ENCODE measurements at places on chromosomes 2 and 18.
A peak's percentile ranks its signal among the peaks of the same experiment; 100 is the strongest.

DNA sequence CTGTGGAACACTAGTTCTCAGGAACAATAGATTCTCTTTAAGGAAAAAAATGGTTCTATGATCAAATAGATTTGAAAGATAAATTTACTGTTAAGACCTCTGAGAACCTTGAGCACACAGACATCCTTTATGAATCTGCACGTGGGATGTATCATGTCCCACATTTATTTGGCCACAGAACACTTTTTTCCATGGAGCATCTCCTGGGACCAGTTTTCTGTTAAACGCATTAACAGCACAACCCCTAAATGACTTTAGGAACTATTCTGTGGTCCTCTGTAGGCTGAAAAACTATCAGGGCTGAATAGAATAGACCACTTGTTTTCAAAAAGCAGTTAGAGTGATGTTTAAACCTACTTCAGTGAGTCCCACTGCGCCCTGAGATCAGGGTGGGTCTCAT, 132.2 kb upstream of the PID1 start:
- DNase-seq = no peak

DNA sequence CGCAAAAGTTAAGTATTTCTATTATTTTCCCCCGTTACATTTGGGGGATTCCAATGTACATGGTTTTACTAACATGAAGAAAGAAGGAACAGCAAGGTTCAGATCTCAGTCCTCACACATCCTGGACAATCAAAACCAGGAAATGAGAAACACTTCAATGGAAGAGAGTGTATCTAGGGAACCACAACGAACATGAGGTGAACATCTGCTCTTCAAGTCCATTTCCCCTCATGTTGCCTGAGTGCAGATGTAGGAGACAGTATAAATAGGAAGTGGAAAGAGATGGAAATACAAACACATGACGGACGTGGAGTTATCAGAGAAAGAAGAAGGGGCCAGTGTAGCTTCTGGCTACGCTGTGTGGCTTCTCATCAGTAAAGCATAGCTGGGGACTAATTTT, 52.6 kb downstream of the CHN1 start:
- DNase-seq = no peak

- no peak for DNase-seq
These were observed 319.1 kb downstream of the AGPS start for GRCh38 chr2:177711483-177712265.

GRCh38 chr2:40480596-40480995, 28.7 kb upstream of the SLC8A1 start:
- DNase-seq = no peak

- no peak for DNase-seq
These were observed 470.2 kb downstream of the TXNL1 start for GRCh38 chr18:56168049-56168781.

GRCh38 chr2:1707771-1708418, 36.4 kb downstream of the PXDN start:
- DNase-seq = peak; percentile 89

GRCh38 chr2:96233436-96233835, 24.8 kb upstream of the STARD7 start:
- DNase-seq = no peak
